ENCODE measurements at places on chromosomes 16 and 17.

GRCh38 chr17:46736100-46736499 lies 82.4 kb downstream of the WNT3 start:
- DNase-seq, result no peak

DNA sequence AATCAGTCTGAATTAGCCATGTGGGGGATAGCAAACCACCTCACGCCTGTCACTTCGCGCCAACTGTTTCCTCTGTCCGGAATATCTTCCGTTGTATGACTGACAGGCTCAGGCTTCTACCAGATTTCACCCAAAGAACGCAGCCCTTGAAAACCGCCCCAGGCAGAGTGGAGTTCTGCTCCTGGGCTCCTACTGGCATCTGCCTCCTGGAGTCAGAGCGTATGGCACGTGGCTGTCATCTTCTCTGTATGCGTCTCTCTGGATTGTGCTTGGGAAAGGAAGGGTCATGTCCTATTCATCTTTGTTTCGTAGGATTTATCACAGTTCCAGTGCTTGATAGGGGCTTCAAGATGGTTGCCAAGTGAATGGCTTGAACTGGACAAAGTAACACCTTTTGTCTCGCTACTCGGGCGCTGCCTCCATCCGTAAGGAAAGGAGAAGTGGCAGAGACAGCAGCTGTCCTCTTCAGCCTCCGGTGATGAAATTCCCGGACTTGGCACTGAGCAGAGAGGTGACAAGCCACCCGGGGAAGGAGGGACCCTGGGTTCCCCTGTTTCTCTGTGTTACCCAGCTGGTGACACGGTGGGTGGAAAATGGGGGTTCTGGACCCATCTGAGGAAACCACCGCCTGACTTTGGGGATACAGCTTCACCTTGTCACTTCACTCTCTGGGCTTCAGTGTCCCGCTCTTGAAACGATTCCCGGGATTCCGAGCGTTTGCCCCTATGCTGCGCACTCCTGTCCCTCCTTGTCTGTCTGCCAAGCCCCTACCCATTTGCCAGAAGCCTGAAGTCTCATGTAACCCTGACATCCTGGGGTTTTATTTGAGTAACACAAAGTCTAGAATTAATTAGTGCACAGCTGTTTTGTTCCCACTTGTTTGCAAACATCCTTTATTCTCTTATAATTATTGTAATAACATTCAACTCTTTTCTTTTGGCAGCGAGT lies 13.9 kb downstream of the KIAA0513 start:
- DNase-seq, result no peak

DNA sequence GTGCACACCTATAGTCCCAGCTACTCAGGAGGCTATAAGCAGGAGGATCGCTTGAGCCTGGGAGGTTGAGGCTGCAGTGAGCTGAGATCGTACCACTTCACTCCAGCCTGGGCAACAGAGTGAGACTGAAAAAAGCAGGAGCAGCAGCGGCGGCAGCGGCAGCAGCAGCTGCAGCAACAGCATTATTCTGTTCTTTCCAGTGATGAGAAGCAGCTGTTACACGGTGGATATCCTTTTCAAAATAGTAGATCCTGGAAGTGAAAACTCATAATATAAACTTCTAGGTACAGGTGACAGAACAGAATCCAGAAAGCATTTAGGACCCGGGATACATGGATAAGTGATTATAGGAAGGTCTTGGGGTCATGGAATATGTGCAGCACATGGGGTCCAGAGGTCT lies 17.8 kb upstream of the HNF1B start:
- DNase-seq, result no peak

DNA sequence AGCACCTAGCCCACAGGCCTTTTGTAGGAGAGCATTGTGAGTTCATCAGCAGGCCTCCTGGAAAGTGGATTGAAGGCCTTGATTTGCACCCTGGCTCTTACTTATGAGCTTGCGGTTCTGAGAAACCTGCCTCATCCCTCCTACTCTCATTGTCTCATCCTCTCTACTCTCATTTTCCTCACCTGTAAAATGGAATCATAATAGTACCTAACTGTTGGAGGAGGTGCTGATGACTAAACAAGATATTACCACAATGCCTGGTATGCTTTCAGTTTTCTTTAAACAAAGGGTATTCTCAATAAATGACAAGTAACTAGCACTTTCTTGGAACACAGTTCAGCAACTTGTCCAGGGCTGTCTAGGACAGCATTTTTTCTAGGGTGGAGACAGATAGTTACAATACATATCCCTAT lies 243.1 kb upstream of the MAF start:
- DNase-seq, result no peak

DNA sequence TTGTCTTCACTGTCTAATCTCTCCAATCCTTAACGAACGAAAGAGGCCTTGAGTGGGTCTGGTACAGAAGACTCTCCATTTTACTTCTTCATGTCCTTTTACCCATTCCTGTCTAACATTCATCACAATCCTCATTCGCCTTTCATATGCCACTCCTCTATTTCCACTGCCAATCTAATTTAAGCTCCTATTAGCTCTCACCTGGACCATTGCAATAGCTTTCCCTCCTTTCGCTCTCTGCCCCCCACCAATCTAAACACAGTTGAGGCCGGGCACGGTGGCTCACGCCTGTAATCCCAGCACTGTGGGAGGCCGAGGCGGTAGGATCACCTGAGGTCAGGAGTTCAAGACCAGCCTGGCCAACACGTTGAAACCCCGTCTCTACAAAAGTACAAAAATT lies 6.3 kb upstream of the SLFN14 start:
- DNase-seq, result no peak
